Hair follicular keratinocyte (primary cell): ENCODE measurements at places on chromosomes 4 and X. TPM values are rescaled to one million over a fixed set of nuclear protein-coding genes. Genes with fewer than 3 reads are reported as not detected.

Gene MTNR1A
- not detected in 2 replicates for total RNA-seq

Gene AWAT2
- not detected in 2 replicates for total RNA-seq

Gene F8
- 0.04 and 1.2 TPM in 2 replicates for total RNA-seq

Gene PNMA6F
- total RNA-seq: not detected in 2 replicates

Gene IL13RA2
- total RNA-seq: 2.2 and 6.2 TPM in 2 replicates

Gene ADGRL3
- total RNA-seq: under 0.01 TPM in 1 of 2 replicates, not detected in the other
